ENCODE measurements at places on chromosomes 6 and 20.

DNA sequence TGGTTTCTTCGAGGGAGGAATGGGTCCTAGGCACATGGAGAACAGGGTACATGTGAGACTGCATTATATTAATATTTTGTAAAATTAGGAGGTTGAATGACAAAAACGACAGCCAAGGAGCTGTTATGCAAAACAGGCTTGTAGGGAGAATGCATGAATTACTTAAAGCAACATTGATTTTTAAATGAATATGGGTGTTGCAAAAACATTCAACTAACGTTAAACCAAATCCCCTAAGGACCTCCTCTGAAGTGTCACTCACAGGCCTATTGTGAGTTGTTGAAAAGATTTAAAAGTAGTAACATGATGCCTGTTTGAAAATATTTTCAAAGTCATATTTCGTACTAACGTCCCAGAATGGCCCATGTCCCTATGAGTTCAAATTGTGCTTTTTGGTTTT lies 21.9 kb downstream of the FBXL4 start:
- no peak for DNase-seq

DNA sequence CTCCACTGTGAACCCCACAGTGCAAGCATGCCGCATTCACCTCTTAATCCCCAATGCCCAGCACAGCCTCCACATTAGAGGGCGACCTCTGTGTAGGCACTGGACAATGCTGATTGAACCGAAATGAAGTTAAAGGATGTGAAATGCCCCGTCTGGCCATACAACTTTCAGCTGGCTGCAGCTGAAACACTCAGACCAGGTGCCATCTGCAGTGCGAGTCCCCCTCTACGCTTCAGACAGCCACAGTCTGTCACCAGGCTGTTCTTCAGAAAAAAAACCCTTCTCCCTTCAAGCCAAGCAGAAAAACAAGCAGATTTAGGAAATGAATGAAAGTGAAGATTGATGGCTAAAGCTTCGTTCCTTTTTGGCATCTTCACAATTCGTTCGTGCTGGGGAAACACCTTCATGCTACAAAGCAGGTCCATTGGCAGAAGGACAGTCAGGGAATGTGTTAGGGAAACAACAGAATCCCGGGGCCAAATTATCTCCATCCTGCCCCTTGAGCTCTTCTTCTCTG lies 44.7 kb downstream of the TNFAIP3 start:
- DNase-seq, result no peak

GRCh38 chr6:90478278-90478677 lies 108.6 kb downstream of the MAP3K7 start:
- DNase-seq, result no peak

DNA sequence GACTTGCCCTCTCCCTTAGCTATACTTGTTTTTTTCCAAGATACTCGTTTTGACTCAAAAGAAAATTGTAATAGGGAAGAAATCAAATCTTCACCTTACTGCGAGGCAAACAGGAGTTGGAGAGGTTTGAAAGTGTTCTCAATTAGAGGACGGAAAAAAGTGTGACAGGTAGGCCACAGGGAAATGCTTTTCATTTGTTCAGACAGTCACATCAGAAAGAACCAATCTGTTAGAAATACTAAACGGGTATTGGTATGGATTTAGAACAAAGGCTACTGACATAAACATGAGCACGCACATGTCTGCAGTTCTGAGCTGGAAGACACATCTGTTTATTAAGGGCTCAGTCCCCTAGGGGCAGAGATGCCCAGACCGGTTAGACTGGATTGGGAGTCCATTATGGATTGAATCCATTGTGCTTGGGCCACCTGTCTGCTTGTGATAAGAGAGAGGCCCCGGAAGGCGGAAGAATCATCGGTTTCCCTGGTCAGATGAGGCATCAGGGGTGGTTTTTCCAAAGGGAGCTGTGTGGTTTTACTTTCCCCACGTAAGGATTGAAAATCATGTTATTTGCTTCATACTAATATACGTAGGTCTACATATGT lies 220.9 kb upstream of the MYLIP start:
- no peak for DNase-seq

DNA sequence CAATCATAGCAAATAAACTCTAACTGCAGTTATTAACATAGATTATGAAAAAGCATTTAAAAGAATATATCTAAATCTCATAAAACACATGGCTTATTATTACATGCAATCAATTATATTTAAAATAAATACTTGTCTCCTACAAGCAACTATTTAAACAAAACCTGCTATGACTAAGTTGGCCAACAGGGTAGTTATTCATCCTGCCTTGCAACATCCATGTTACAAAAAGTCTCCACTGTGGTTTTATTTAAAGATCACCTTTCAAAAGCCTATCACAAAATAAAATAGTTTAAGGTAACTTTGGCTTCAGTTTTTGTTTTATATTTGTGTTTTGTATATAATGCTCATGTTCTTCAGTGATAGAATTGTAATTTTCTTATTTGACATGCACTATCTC lies 1127.0 kb upstream of the MAP3K7 start:
- no peak for DNase-seq

DNA sequence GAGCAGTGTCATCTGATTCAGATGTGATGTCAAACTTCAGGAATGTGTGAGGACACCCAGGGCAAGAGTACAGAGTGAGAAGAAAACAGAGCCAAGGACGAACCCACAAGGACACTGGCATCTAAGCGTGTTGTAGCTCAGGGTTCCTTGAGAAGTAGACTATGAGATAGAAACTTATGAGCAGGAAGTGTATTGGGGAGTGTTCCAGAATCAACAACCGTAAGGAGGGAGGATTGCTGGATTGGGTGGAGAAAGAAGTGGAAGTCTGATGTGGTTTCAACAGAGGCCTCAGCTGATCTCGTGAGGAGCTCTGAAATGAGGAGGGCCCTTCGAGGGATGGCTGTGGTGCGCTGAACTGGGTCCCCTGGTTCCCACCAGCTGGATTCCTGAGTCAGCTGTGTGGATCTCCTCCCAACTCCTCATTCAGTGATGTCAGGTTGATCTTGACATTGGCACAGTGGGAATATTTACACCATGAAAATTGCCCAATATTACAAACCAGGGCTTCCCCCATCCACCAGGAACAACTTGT lies 25.7 kb upstream of the IGF2R start:
- DNase-seq, result no peak

GRCh38 chr6:84314377-84314898 lies 87.0 kb upstream of the CEP162 start:
- no peak for DNase-seq

DNA sequence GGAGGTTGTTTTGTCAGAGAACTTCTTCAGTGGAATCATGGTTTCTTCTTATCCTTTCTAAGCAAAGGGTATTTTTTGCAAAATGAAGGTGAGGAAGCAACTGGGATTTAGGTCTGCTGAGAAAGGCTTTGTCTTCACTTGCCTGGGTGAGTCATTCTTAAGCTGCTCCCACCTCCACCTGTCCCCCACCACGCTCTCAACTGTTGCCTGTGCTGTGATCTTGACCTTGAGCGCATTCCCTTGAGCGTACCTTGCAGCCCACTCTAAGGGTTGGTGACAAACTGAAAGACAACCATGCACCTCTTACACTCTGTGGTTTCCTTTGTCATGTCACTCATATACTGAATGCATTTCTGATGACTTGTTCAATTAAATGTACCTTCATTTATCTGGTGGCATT lies 641.1 kb downstream of the RNF144B start:
- no peak for DNase-seq

- DNase-seq, result no peak
Measured at GRCh38 chr6:52611833-52612232, 35.0 kb upstream of the TRAM2 start.

DNA sequence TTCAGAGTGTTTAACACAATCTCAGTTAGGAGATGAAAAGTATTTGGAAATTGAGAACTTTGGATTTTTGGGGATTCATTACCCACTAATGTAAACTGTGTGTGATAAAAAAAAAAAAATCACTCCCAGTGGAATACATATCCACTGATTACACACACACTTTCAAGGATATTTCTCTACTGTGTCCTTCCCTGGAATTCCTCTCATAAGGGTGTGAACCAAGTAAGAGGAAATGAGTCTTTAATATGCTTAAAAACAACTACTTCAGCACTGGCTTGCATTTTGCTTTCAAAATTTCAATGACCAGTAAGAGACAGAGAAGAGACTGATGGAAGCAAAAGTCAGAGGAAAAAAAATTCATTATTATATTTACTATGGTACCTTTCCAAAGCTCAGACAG lies 24.5 kb upstream of the MYCT1 start:
- DNase-seq, result no peak

DNA sequence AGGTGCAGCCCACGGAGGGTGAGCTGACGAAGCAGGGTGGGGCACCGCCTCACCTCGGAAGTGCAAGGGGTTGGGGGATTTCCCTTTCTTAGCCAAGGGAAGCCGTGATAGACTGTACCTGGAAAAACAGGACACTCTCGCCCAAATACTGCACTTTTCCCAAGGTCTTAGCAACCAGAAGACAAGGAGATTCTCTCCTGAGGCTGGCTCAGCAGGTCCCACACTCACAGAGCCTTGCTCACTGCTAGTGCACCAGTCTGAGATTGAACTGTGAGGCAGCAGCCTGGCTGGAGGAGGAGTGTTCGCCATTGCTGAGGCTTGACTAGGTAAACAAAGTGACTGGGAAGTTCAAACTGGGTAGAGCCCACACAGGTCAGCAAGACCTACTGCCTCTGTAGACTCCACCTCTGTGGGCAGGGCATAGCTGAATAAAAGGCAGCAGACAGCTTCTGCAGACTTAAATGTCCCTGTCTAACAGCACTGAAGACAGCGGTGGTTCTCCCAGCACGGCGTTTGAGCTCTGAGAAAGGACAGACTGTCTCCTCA lies 28.0 kb downstream of the SYNE1 start:
- DNase-seq, result no peak

DNA sequence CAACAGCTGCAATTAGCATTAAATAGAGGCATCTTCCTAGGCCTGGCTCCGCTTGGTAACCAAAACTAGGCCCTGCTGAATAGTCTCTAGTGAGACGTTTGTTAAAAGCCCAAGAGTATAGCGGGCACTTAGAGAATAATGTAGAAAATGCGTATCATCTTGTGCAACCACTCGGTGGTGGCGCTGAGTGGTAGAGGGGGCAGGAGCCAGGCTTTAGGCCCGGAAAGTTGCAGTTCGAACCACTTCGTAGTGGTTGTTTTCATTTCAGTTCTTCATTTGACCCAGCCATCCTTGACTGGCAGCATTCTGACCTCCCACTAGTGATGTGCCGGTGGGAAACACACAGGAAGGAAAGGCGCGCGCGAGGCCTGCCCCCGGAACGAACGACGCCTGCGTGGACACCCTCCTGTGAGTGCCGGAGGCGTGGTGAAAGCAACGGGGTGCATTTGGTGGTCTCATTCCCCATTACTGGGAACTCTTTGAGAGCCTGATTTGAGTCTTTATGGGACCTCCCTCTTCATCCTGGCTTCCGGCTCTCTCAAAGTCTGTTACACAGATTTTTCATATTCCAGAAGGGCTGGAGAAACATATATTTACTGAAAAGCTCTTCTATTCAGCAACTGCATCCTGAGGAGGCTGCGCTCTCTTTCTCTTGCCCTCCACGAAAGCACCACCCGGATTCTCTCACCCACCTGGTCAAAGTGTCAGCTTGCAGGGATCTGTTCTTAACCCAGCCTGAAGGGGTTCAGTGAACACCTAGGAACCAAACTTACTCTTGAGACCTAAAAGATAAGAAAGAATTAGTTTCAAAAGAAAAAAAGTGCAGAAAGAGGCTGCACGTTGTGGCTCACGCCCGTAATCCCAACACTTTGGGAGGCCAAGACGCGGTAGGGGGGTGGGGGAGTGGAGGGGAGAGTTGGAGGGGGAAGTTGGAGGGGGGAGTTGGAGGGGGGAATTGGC lies 18.2 kb downstream of the GPX5 start:
- no peak for DNase-seq

GRCh38 chr6:11921017-11921438 lies 91.1 kb upstream of the HIVEP1 start:
- no peak for DNase-seq
